ENCODE measurements at places on chromosomes 4 and X.

GRCh38 chr4:147813109-147813773, 81.4 kb downstream of the ARHGAP10 start:
- no peak for DNase-seq

- DNase-seq = no peak
Measured at GRCh38 chr4:73741750-73742489, 1.6 kb downstream of the CXCL8 start.

DNA sequence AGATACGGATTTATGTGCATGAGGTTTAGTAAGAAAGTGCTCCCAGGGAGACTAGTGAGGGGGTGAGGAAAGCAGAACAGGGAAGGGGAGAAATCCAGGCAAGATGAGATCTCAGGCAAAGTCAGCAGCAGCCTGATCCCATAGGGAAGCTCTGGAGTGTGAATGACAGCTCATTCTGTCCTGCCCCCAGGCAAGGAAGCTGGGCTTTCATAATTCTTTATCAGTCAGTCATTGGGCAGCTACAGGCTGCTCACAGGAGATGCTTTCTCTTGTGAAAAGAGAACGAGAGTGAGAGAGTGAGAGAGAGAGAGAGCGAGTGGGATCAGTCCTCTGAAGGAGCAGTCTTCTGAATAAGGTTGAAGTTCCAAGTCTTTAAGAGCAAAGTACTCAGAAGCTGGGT, 48.1 kb downstream of the SRPX start:
- DNase-seq = no peak

GRCh38 chrX:7689791-7690412, 153.1 kb upstream of the VCX start:
- no peak for DNase-seq

- DNase-seq = no peak
Measured at GRCh38 chr4:88720451-88721428, 23.1 kb upstream of the NAP1L5 start.

GRCh38 chr4:147477439-147477838, 3.5 kb upstream of the EDNRA start:
- DNase-seq = no peak
